ENCODE measurements at places on chromosomes 4 and X.

- DNase-seq, result no peak
These were observed 12.6 kb downstream of the TAF1 start for GRCh38 chrX:71378732-71379131.

DNA sequence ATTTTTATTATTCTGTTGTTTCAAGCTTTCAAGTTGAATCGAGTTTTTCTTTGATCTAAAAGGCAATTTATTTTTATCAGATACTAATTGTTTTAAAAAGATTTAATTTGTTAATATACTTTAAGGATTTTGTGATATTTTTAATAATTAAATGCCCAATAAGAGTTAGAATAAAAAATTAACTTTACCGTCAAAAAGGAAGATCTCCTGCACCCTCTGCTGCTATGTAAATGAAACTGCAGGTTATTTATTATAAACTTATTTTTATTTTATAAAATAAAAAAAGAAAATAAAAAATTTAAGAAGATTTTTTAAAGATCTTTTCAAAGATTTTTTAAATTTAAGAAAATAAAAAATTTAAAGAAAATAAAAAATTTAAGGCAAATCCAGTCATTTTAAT is 166.1 kb downstream of the CCSER1 start:
- no peak for DNase-seq

GRCh38 chr4:47478804-47479203 is 6.3 kb upstream of the ATP10D start:
- no peak for DNase-seq

- DNase-seq, result no peak
These were observed 55.0 kb downstream of the TXK start for GRCh38 chr4:48078862-48079655.

GRCh38 chrX:4484266-4484665 is 770.8 kb upstream of the PRKX start:
- DNase-seq, result no peak

DNA sequence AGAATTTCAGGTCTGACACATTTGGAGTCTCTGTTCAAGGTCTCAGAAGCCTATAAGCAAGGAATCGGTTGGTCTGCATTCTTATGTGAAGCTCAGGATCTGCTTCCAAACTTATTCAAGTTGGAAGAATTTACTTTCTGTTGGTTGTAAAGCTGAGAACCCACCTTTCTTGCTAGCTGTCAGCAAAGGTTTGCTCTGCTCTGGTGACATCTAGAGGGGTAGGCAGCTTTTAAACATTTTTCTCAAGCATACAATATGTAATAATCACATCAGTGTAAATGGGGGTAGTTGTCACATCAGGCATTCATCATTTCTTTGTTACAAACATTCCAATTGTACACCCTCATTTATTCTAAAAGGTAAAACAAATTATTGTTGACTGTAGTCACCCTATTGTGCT is 935.2 kb downstream of the TRAM1L1 start:
- no peak for DNase-seq

DNA sequence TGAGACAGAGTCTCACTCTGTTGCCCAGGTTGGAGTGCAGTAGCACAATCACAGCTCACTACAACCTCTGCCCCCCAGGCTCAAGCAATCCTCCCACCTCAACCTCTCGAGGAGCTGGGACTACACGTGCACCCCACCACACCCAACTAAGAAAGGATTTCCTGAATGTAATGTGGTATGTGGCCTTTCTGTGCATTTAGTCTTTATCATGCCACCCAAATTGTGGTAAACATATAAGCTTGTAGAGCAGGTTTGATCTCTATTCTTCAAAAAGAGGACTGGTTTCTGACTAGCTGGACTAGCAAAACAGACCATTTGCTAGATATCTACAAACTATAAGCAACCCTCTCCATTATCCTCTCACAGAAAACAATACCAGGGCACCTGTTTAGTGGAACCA is 33.6 kb downstream of the ELOVL6 start:
- no peak for DNase-seq

DNA sequence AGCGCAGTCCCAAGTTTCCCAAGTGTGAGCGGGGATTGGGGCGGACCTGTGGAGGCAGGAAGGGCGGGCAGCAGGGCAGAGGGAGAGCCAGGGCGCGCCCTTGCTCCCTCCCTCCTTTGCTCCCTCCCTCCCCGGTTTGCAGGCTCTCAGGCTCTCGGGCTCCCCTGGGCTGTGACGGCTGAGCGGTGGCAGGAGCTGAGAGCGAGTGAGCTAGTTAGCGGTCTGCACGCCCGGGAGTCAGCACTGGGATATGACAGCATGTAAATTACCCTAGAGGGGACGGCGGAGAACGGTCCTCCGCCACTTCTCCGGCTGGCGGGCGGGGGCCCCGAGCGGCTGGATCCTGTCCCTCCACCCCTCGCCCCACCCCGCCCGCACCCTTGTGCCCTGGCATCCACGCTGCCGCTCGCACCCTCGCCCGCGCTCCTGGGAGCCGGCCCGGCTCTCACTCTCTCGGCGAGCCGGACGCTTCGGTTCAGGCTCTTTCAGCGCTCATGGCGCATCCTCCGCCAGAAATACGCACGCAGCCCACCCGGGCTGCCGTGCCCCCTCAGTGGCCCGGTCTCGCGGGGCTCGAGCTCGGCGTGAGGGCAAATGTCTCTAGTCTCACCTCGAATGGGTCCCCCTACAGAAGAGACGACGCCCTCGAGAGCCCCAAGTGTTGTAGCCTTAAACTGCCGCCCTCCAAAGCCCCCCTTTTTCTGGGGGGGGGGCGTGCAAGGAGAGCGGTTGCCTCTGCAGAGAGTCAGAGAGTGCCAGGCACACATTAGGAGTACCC is at the start of gene TSC22D3:
Gene TSC22D3, minus strand, starts transcription at position 54 of the 778 bp plus-strand sequence. CDS start 368 bp downstream, outside the sequence.
- DNase-seq, result peak; percentile 64

DNA sequence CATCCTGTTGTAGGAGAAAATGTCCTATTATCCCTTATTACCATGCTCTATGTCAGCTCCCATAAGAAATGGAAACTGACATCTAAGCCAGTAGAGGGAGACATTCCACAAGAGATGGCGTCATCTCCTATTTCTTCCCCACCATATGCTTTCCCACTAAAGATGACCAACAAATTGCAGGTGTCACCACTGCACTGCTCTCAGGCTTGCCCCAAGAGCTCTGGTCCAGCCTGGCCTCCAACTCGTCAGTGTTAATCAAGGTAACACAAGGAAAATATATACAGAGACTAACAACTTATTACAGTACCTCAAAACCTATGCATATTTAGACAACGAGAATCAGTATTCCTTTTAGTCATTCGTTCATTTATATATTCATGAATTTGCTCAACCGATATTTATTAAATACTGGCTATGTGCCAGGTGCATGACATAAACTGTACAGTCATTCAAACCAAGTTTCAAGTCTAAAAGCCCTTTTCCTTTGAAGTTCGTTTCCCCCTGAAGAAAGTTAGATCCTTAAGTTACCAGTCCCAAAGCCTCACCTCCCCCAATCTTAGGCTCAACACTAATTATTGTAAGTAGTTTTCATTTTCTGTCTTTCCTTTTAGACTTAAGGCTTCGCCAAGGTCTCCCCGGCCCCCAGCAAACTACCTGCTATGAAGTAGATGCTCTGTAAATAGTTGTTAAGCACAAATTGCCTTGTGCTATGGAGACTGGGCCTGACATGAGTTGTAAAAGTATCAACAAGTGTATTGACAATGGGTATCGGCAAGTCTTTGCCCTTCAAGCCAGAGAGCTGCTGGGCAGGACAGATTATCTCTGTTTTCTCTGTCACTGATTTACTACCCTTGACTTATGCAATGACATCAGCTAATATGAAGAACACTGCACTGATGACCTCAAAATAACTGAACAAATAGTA is 3.1 kb upstream of the FGB start:
- DNase-seq, result peak; percentile 59

DNA sequence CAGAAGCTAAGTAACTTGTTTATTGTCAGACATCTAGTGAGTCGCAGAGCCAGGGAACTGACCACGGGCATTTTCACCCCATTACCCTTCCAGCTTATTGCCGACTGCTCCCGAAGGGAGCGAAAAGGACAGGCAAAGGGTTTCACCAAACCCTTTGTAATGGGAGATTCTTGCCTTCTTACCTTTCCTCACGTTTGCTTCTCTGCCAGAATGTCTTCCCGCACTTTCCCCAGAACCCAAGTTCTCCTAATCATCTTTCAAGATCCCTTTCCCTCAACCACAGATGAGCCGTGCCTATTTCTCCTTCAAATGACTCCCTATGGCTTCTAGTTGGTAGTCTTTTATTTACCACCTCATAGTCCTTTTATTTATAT is 520 bp upstream of the SRP72 start:
- DNase-seq, result no peak

DNA sequence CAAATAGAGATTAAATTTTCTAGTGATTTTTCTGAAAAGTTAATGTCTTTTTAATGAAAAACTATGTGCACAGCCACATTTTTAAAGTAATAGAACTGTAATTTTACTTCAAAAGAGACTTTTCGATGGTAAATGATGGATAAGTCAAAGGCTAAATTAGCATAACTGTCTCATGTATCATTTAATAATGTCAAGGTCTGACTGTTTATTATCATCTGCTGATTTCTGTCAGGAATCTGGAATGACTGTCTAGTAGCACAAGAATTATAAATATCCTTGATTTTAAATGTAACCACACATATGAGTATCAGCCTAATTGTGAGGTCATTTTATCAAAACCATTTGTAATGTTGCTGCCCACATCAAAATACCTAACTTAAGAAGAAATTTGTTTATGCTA is 333.8 kb downstream of the EPHA5 start:
- no peak for DNase-seq

GRCh38 chrX:133771086-133771646 is 214.2 kb downstream of the GPC3 start:
- no peak for DNase-seq

GRCh38 chr4:182126603-182127002 is 116.6 kb upstream of the TENM3 start:
- DNase-seq, result peak; percentile 52

DNA sequence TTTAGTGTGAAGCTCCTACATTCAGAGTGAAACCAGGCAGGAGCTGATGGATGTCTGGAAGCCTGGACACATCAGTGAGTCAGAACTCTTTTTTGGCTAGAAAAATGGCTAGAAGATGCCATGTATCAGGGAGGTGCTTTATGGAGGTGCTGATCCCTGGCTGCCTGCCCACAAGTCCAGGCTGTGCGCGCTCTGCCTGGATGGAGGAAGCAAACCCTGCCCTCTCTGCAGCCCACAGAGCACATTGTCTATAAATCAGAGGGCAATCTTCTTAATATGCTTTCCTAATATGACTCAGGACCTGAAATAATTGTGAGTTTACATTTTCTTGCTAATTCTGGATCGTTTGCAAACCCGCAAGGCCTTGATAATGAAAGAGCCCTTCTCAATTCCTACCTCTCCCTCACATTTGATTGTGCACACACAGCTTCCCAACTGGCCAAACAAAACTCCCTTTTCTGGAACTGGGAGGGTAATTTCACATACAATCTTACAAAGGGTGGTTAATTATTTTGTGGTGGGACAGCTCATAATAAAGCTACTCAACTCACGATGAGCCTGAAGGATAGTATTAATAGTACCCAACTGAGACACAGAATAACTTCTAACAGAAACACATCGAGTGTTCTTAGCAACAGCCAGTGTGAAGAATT is 11.7 kb downstream of the MFAP3L start:
- DNase-seq, result peak; percentile 18

DNA sequence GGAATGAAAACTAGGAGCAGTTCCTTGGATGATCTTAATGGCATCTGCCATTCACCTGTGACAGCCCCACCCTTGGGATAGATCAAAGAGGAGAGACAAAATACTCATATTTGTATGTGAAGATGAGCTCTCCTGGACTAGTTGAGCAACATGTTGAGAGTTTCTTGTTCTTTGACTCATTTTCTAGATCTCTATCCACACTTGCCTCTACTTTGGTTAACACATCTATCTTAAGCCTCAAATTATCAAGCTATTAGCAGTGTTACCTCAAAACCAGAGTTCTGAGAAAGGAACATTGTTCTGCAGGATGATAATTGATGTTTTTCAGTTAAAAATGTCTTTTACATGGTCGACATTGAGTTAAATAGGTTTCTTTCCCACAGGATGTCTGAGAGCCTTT is 94.2 kb upstream of the TEX13D start:
- DNase-seq, result no peak

- DNase-seq, result no peak
These were observed 421.3 kb downstream of the BCOR start for GRCh38 chrX:39676434-39676833.

GRCh38 chr4:163165217-163166017 is 1.3 kb downstream of the NAF1 start:
- peak; percentile 8 for DNase-seq

- DNase-seq, result no peak
These were observed 25.9 kb downstream of the PLAC1 start for GRCh38 chrX:134632355-134632754.

DNA sequence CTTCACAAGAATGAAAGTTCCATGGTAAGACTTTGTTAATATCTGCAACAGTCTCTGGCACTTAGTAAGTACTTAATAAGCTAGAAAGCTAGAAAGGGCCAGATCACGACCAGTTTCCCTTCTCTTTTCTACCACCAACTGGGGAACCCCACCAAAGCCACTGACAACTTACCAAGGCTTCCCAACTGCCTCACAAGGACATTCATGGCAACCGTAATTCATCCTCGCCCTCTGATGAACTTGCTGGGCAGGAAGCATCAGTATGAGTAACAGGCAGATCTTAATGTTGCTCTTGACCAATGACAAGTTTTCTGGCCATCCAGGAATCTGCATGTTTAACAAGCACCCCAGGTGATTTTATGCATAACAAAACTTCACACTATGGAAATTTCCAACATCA is 23.2 kb upstream of the ZCCHC13 start:
- no peak for DNase-seq

DNA sequence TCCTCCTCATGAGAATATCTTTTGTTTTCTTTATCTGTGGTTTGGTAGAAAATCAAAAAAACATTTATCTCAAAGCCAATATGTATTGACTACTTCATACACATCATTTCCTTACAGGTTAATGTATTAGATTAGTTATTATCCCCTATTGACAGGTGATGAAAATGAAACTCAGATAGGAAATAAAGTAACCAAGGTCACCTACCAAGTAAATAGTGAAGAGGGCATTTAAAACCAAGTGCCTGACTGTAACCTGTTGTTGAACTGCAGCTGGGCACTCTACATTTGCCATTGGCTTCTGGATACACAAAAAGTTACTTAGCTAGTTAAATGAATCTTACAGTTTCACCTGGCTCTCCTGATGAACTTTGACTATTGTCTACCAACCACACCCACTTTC is 41.4 kb upstream of the CTSO start:
- DNase-seq, result no peak

- no peak for DNase-seq
These were observed 140.2 kb upstream of the TBL1X start for GRCh38 chrX:9324676-9325075.

- no peak for DNase-seq
These were observed 17.0 kb downstream of the ADGRA3 start for GRCh38 chr4:22498866-22499265.

- DNase-seq, result peak; percentile 69
These were observed 60.4 kb upstream of the IRF2 start for GRCh38 chr4:184534511-184535391.

GRCh38 chrX:1449036-1449822 is 3.5 kb downstream of the ASMTL start:
- DNase-seq, result no peak

DNA sequence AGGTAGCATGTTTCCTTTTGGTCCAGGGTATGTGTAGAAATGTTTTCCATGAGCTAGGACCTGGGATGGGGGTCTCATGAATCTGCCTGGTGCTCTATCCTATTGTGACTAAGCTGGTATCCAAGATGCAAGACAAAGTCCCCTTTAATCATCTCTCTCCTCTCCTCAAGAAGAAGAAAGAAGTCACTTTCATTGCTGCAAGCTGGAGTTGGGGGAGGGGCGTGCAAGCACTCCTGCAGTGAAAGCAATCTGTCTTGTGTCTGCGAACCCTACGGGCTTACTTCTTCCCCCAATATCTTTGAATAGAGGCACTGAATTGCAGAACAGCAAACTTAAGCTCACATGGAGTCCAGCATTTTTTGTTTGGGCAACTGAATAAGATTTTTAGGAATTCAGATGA is 27.2 kb upstream of the GRPR start:
- no peak for DNase-seq
